ENCODE measurements at places on chromosomes 16 and 17. TPM values are rescaled to one million over a fixed set of nuclear protein-coding genes. Genes with fewer than 3 reads are reported as not detected.

DNA sequence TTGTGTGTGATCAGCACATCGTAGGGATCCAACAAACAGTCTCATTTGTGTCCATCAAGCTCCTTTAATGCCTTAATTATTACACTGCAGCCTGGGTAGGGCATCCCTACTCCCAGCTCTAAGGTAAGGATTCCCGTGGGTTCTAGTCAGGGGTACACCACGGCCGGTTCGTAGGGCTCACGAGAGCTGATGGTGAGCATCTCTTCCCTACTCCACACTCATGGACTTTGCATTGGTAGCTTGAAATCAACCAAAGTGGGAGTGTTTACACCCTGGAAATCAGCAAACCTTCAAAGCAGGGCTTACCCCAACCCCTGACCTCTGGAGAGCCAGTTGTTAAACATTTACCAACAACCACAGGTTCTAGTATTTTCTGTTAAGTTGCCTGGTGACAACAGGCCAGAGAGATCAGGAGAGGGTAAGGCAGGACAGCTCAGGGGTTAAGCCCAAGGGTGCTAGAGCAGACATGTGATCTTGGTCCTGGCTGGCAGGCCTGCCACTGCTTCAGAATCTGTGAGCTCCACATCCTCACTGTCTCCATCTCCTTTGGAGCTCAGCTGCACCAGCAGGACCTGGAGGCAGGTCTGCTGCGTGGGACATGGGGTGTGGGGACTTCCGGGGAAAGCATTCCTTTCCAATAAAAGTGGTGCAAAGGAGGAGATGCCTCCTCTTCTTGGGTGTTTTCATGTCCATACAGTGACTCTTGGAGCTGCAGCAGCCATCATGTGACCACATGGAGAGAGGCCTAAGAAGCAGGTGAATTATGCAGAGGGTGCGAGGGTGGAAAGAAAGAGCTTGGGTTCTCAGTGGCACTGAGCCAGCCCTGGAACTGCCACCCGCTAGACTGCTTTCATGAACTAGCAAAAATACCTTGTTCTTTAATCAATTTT lies 36.1 kb upstream of the ZCCHC14 start:
- peaks cover 29% of the 10 kb centered on the region for H3K27me3 ChIP-seq
- H3K4me1 ChIP-seq: no peaks in the 10 kb centered on the region
- DNase-seq: no peak
- no peak overlapping the region for H3K27ac ChIP-seq

DNA sequence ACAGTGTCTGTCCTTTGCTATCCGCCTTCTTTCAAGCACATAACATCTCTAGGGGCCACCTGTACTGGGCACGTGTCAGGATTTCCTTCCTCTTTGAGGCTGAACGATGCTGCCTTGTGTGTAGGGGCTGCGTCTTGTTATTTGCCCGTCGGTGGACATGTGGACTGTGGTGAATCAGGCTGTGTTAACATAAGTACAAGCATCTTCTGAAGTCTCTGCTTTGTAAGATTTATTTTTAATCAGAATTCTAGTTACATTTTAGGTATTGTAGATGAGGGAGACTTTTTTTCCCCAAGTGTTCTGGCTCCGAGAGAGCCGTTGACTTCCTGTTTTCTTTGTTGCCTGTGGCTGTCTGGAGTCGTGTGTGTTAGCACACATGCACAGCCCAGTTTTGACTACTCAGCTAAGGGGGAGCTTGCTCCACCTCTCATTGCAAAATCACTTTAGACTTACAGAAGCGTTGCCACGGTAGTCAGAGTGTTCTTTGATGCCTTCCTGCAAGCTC lies 26.1 kb downstream of the SPG7 start:
- no peaks in the 10 kb centered on the region for H3K4me1 ChIP-seq
- peaks cover 42% of the 10 kb centered on the region for H3K36me3 ChIP-seq
- no peaks in the 10 kb centered on the region for H3K27me3 ChIP-seq

DNA sequence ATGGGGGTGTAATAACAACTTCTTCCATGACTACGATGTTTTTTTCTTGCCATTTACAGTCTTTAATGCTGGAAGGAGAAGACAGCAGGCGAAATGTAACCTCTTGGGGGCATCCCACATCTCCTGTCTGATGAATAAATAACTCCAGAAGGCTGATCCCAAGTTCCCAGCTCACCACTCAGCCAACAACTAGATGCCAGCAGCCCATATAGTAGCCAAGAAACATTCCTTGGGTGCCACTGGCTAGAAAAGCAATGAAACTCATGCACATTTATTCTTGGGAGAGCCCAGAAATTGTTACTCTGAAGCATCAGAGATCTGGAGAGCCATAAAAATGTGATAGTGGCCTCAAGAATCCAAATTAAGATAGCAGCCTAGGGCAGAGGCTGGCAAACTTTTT lies 22.7 kb upstream of the TMEM101 start:
- H3K27me3 ChIP-seq: no peaks in the 10 kb centered on the region
- peaks cover 27% of the 10 kb centered on the region for H3K36me3 ChIP-seq
- H3K27ac ChIP-seq: no peak overlapping the region

GRCh38 chr17:1957037-1957436 lies 68.1 kb downstream of the RTN4RL1 start:
- no peak overlapping the region for H3K4me3 ChIP-seq
- no peaks in the 10 kb centered on the region for H3K36me3 ChIP-seq
- H3K4me1 ChIP-seq: peaks cover 18% of the 10 kb centered on the region

Gene MRC2
- total RNA-seq: 315 TPM

GRCh38 chr17:17768424-17769088 lies 68.2 kb downstream of the SREBF1 start:
- peaks cover 44% of the 10 kb centered on the region for H3K4me1 ChIP-seq
- H3K36me3 ChIP-seq: no peaks in the 10 kb centered on the region
- no peak for DNase-seq
- H3K4me3 ChIP-seq: no peak overlapping the region
- peak overlapping the region; percentile 25 for H3K27ac ChIP-seq

Measured in HFFc6 (cell line).